HTR-8/SVneo (cell line): ENCODE measurements at places on chromosomes 5 and 9.

GRCh38 chr5:83277154-83277553 is 194.4 kb upstream of the VCAN start:
- DNase-seq: no peak

- DNase-seq: no peak
Observed at GRCh38 chr5:38341056-38341455, 82.7 kb downstream of the EGFLAM start.

- peak; percentile 51 for DNase-seq
Observed at GRCh38 chr9:111965566-111966019, 69.0 kb downstream of the UGCG start.

GRCh38 chr5:139880416-139881142 is 85.0 kb downstream of the PSD2 start:
- DNase-seq: no peak

DNA sequence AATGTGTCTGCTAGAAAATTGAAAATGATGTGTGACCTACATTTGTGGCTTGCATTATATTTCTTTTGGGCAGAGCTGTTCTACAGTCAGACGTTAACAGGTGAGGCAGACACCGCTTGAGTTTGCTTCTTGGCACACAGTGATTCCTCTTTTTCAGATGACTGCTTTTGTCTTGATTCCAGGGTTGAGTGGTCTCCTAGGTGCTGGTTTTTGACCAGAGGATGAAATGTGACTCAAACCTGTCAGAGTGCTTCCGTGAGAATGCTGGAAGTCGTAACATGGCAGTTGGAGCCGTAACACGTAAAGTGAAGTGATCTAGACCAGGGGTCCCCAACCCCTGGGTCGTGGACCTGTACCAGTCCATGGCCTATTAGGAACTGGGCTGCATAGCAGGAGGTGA is 28.3 kb upstream of the NDFIP1 start:
- no peak for DNase-seq

- DNase-seq: no peak
Observed at GRCh38 chr5:133680830-133681565, 68.7 kb upstream of the FSTL4 start.
